ENCODE measurements at places on chromosomes 16 and 17. TPM values are rescaled to one million over a fixed set of nuclear protein-coding genes. Genes with fewer than 3 reads are reported as not detected.

DNA sequence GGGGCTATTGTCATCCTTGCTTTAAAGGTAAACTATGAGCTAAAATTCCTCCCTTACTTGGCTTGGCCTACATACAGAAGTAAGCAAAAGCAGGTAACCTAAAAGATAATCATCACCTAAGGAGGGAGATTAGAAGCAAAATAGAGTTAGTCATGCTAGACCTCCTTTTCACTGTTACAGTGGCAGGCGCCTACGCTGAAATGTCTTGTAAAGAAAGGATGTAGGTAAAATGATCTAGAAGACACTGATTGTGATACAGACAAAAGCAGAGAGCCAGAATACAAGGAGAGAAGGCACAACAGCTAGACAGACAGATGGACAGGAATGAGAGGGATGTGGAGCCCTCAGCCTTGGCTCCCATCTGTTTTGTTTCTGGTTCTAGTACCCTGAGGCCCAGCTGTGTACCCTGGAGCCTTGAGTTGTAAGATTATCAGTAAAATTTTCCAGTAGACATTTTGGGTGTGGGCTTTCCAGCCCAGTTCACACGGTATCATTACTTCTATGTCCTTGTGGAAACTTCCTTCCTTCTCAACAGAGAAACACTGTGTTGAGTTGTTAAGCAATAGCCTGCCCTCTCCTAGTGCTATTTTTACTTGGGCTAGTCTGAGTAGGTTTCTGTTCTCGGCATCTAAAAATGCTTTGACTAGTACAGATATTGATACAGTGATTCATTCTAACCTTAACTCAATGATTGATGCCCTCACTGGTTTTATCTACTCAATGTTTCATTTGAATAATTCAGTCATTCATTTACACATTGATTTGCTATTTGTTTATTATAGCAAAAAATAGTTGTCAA lies 7.7 kb upstream of the C16orf78 start:
- ATAC-seq: no peak

GRCh38 chr17:74957935-74958740 lies 14.4 kb downstream of the HID1 start:
- peak; percentile 49 for ATAC-seq

DNA sequence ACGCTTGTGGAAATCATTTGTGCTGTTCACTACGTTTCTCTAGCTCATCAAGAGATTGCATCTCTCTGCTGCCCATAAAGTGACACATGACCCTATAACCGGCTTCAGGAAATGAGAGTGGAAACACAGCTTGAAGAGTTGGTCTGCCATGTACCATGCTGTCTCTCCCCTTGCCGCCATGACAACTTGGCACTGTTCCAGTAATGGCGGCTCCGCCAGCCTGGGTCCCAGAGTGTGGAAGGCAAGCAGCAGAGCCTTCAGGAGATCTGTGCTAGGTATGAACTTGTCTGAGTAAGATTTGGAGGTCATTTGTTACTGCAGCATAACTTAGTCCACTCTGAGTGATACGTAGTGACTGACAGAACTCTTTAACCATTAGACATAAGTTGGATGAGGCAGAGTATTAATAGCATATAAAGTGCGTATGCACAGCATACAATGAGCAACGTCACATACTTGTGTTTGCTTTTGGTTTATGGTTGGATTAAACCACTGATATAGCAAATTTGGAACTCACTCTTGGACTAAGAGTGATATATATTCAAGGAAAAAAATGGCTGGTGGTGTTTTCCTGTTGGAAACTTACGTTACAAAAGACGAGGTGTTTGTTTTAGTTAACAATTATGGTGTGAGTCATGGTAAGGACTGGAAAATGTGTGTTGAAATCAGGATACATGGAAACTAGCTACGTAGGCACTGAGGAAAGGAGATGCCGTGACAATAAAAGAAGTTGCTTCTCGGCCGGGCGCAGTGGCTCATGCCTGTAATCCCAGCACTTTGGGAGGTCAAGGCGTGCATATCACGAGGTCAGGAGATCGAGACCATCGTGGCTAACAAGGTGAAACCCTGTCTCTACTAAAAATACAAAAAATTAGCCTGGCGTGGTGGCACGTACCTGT lies 24.4 kb upstream of the PMP22 start:
- no peak for ATAC-seq

Gene TNFRSF17
- not detected for total RNA-seq

- ATAC-seq: no peak
Measured at GRCh38 chr17:34416116-34416515, 53.1 kb upstream of the CCL1 start.

Gene PIK3R5
- 78.6 TPM for total RNA-seq

Gene TBC1D3E
- total RNA-seq: not detected

DNA sequence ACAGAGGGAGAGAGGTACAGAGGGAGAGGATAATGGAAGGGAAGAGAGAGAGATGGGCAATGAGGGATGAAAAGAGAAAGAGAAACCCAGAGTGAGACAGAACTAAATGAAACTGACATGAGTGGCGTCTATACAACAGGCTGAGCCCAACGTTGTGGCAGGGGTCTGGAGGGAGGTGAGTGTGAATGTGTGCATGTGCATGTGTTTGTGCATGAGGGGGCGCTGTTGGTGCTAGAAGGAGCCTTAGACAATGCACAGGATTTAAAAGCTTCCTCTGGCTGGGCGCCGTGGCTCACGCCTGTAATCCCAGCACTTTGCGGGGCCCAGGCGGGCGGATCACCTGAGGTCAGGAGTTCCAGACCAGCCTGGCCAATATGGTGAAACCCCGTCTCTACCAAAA lies 454.8 kb upstream of the CDH11 start:
- no peak for ATAC-seq

- no peak for ATAC-seq
Measured at GRCh38 chr17:81858967-81859905, 1.1 kb downstream of the P4HB start.

- ATAC-seq: peak; percentile 39
Measured at GRCh38 chr16:23365602-23366240, 63.6 kb downstream of the SCNN1B start.

- no peak for ATAC-seq
Measured at GRCh38 chr17:70791748-70792443, 622.6 kb downstream of the KCNJ2 start.

GRCh38 chr16:71893888-71894228 lies 1.5 kb upstream of the IST1 start:
- ATAC-seq: no peak

Gene PRR29
- total RNA-seq: 3.2 TPM

Gene PIK3R6
- total RNA-seq: 4.6 TPM

Gene PDPK1
- 67.7 TPM for total RNA-seq

Gene ZNF469
- total RNA-seq: 0.30 TPM

DNA sequence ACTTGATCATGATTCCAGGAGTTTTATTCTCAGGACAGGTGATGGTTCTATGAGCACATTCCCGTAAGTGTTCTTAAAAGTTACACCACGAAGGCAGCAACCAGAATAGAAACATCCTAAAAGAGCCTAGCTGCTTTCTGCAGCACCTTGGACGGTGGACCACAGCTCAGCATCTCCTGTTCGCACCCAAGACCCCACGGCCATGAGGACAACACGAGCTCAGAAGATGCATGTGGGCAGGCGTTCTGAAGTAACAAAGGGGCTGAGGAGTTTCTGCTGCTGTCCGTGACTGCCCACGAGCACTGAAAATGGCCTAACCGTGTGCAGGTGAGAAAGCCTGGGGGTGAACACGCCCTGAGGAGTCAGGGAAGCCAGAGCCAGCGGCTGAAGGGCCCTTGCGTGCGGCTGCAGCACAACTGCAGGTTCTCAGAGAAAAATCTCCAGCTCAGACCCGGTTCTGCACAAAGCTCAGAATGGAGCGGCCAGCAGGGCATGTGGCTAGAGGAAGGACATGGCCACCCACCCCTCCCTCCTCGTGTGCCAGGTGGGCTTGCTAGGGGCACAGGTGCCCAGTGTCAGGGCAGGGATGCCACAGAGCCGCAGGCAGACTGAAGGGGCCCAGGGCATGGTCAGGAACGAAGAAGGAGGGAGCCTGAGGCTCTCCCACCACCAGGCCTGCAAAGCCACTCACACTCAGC lies 10.8 kb upstream of the C16orf95 start:
- ATAC-seq: no peak

Gene CLDN7
- 1.0 TPM for total RNA-seq

GRCh38 chr16:75432828-75433731 lies at the start of gene CFDP1:
Gene CFDP1 (minus strand): TSS chr16:75433503. CDS start chr16:75433352, 151 bp downstream.
- ATAC-seq: peak; percentile 94

- no peak for ATAC-seq
Measured at GRCh38 chr16:64977206-64977920, 144.5 kb downstream of the CDH11 start.
